ENCODE measurements at places on chromosomes 5 and 9.
A peak's percentile ranks its signal among the peaks of the same experiment; 100 is the strongest.

DNA sequence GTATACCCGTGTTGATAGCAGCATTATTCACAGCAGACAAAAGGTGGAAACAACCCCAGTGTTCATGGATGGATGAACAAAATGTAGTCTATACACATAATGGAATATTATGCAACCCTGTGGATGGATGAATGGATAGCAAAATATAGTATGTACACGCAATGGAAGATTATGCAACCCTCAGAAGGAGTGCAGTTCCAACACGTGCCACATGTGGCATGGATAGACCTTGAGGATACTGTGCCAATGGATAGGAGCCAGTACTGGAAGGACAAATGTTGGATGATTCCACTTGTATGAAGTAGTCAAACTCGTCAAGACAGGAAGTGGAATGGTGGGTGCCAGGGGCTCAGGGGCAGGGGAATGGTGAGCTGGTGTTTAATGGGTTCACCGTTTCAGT is 44.9 kb downstream of the PLEKHG4B start:
- peak; percentile 9 for DNase-seq

- no peak for DNase-seq
Measured at GRCh38 chr9:35414889-35415288, 75.0 kb upstream of the RUSC2 start.

- peak; percentile 15 for DNase-seq
Measured at GRCh38 chr5:179927824-179928223, 20.1 kb upstream of the TBC1D9B start.

DNA sequence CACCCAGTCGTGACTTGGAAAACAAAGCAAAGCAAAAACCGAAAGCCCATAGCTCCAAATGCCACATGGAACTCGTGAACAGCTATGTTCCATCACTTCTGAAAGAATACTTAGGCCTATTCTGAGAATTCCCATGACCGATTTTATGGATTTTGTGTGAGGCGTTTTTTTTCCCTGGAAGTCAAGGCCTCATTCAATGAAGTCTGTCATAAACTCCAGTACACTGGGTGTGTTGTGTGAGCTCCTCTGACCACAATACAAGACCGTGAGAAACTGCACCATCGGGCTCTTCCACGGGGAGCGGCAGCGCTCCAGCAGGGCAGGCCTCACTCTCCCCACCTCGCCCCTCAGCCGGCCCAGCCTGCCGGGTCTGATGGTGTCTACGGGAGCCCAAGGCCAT is 209.5 kb downstream of the FANCC start:
- DNase-seq, result no peak

GRCh38 chr5:68319706-68320412 is 104.3 kb downstream of the PIK3R1 start:
- DNase-seq, result peak; percentile 87

GRCh38 chr9:133044125-133044524 is 13.3 kb downstream of the GTF3C5 start:
- no peak for DNase-seq

- no peak for DNase-seq
Measured at GRCh38 chr5:149930043-149930748, 14.4 kb downstream of the PDE6A start.

- DNase-seq, result no peak
Measured at GRCh38 chr9:83554278-83554677, 16.1 kb upstream of the FRMD3 start.

DNA sequence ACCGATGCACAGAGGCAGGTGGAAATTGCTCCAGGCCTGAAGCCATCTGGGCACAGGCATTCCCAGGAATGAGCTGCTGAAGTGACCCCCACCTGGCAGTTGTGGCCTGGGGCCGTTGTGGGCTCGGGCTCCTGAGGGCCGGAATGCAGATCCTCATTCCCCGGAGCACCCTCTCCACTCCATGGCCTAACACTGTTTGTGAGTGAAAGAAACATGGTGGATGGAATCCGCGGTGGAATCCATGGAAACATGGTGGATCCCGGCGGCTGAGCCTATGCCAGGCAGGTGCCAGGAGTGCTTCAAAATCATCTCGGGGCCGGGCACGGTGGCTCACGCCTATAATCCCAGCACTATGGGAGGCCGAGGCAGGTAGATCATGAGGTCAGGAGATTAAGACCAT is 3.6 kb upstream of the SARDH start:
- no peak for DNase-seq

DNA sequence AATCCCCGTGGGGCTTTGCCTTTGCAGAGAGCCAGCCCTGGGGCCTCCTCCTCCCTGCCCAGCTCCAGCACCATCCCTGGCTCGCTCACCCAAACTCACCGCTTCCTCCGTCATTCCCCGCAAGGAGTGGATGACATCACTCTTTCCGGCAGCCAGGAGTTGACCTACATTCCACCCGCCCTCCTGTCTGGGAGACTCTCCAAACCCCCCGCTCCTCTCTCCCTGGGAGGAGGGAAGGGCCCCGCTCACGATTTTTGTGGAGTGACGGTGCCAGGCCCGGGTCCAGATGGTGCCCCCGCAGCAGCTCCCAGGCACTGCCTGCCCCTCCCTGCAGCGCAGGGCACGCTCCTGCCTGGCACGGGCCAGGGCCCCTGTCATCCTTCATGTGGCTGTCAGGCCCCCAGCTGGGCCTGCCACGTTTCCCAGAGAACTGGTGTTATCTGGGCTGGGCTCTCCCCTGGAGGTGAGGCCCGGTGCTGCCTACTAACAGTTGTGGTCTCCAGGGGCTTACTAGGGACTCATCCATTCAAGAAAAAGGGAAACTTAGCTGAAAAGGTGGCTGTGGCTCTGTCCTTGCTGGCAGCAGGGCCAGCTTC is 52.3 kb downstream of the NTNG2 start:
- peak; percentile 85 for DNase-seq

Measured in epithelial cell of esophagus (primary cell).